Esophagus mucosa (tissue), 1 donor: ENCODE measurements at places on chromosomes 1 and 21.

DNA sequence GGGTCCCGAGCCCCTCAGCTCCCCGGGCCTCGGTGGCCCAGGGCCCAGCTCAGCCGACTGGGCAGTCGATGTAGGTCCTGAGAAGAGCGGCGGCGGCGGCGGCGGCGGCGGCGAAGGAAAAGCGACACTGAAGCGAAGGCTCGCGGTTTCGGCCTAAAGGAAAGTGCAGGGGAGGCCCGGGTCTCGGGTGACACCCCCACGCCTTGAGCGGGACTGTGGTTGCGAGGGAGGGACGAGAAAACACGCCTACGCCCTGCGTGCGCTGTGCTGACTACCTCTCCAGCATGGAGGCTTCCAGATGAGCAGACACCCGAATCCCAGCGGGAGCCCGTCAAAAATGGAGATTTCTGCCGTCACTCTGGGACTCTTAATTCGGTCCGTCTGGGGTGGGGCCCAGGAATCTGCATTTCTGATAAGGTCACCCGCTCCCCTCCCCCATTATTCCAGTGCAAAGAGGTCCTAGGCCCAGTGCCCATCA lies 31.2 kb downstream of the DNTTIP2 start:
- peak; percentile 47 for ATAC-seq

DNA sequence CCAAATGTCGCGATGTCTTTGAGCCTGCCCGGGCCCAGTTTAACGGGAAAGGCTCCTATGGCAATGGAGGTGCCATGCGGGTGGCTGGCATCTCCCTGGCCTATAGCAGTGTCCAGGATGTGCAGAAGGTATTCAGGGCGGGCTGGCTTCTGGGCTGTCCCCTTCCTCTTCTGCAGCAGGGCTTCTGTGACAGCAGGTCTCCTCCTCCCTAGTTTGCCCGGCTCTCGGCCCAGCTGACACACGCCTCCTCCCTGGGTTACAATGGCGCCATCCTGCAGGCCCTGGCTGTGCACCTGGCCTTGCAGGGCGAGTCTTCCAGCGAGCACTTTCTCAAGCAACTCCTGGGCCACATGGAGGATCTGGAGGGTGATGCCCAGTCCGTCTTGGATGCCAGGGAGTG lies 3.0 kb downstream of the ADPRS start:
- no peak for ATAC-seq

- ATAC-seq = peak; percentile 80
These were observed 8.5 kb upstream of the COL8A2 start for GRCh38 chr1:36133484-36133883.

DNA sequence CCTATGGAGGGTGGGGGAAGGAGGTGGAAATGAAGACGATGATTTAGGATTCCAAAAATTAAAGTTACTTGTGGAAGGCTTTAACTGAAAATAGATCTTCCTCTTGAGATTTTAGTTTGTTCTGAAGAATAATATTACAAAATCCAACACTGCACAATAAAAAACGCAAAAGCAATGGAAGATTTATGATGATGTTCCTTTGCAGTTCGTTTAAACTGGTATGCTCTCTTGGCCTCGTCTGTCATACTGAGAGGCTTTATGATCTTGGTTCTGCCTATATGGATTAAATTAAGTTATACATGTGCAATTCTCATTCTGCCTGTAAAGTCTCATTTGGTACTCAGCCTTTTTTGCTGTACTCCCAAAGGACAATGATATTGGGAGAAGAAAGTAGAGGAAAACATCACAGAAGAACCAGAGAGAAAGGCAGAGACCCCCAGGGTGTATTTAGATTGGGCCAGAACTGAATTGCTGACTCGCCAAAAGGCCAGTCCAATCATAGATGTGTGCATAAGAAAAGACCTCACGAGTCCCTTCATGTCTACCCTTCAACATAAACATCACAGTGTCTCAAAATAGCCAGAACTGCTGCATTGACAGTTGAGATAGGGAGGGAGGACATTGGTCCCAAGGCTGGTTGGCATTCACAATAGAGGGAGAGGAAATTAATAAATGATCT lies 188.6 kb downstream of the GREM2 start:
- ATAC-seq = no peak

- peak; percentile 59 for ATAC-seq
These were observed 351.0 kb upstream of the B3GALT2 start for GRCh38 chr1:193537266-193538002.

GRCh38 chr1:59730759-59731478 lies 83.8 kb upstream of the HOOK1 start:
- peak; percentile 76 for ATAC-seq

- no peak for ATAC-seq
These were observed 36.0 kb downstream of the SEC16B start for GRCh38 chr1:177933881-177934280.

- no peak for ATAC-seq
These were observed 47.2 kb upstream of the ZBTB40 start for GRCh38 chr1:22404486-22404885.

DNA sequence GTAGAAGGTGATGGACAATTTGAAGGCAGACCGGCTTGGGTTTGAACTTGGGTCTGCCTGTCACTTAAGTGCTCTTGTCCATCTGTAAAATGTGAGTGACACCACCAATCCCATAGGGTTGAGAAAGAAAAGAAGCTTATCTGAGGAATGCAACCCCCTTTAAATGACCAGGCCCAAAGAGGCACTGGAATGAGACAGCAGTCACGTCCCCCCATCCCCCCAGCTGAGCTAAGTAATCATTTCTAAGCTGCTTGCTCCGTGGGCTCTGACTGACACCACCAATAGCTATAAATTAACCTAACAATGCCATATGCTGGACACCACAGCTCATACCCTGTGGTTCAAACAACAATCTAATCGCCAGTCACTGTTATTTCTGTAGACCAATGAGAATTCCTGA lies 15.1 kb downstream of the LCA5L start:
- no peak for ATAC-seq

DNA sequence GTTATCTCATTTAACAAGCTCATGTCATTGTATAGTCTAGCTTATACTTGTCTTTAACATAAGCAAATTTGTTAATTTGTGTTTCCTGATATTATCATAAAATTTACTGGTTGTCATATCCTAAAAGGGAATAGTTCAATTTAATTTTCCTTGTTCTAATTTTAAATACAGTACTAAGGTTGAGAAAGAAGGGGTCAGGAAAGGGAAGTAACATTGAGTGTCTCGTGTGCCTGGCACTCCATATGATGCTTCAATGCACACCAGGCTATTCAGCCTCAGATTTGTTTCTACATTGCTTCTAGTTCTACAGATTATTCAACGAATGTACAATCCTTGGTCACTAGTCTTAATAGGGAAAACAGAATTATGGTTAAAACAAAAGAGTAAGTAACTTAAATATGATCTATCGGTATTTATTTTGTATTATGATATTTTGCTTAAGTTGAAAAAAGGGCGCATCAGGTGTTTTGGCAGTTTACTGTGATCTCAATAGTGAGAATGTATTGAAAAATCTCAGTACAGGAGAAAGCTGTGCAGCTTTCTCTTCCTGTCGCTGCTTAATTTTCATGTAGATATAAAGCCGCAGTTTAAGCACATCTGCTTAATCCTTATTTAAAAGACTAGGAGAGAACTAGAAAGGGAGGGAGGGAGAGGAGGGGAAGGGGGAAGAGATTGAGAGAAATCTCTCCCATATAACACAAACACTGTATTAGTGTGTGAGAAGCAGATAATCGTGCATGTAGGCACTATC lies 13.0 kb downstream of the PTPRC start:
- ATAC-seq = no peak

DNA sequence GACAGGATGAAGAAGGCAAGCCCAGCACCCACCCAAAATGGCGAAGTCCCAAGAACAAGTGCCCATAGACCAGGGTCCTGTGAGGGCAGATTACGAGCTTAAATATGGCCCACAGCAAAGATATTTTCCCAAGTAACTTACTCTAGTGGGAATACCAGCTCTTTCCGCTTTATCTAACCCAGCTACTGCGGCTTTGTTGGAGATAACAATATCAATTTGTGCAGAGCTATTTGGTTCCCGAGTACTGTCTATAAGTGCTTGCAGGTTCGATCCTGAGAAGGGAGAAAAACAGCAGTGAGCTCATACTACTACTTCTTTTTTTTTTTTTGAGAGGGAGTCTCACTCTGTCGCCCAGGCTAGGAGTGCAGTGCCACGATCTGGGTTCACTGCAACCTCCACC lies 14.3 kb upstream of the DNAJC28 start:
- ATAC-seq = no peak

DNA sequence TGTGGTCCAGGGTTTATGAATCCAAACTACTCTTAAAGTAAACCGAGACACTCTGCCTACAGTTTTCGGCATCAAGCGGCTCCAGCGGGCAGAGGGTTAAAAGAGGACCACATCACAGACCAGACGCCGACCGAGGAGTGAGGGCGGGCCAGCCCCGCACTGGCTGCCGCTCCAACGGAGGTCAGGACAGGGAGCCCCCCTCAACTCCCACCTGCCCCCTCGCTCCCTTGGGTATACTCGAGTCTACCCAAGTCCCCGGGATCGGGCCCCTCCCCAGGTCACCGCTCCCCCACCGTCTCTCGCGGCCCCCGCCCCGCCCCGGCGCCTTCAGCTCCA lies 312 bp downstream of the ARNT start:
- ATAC-seq = peak; percentile 54

GRCh38 chr1:71753746-71754145 lies 528.6 kb downstream of the NEGR1 start:
- ATAC-seq = no peak

- ATAC-seq = no peak
These were observed 8.3 kb downstream of the CFHR2 start for GRCh38 chr1:196951711-196952394.

- ATAC-seq = no peak
These were observed 19.5 kb downstream of the MAPKAPK2 start for GRCh38 chr1:206704226-206704625.

- no peak for ATAC-seq
These were observed 48.7 kb upstream of the COL18A1 start for GRCh38 chr21:45356251-45356650.

GRCh38 chr1:78536427-78536826 lies 45.7 kb downstream of the PTGFR start:
- ATAC-seq = no peak

- ATAC-seq = peak; percentile 35
These were observed 28.2 kb upstream of the RPF1 start for GRCh38 chr1:84450910-84451309.

- peak; percentile 72 for ATAC-seq
These were observed 41.0 kb downstream of the RXRG start for GRCh38 chr1:165403835-165404482.

GRCh38 chr1:184888505-184888904 lies 85.8 kb downstream of the NIBAN1 start:
- no peak for ATAC-seq

DNA sequence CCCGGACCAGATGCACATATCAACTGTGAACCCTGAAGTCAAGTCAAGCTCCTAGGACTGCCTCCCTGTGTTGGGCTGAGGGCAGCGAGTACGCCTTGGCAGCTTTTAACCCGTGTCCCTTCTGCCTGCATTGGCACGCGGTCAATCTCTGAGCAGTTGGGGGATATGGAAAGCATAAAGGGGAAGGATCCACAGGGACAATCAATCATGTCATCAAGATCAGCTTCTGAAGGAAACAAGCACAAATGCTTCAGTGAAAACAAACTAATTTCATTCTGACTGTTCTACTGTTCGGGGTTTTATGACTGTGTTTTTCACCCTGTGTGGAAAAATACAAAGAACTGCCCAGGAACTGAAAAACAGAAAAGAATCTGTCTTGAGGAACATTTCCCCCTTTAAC lies 106.2 kb downstream of the RUNX1 start:
- ATAC-seq = no peak

- ATAC-seq = peak; percentile 67
These were observed 108.1 kb downstream of the SLC44A5 start for GRCh38 chr1:75502776-75503175.

- no peak for ATAC-seq
These were observed 556.7 kb downstream of the DPYD start for GRCh38 chr1:97364086-97364485.

- ATAC-seq = no peak
These were observed 10.6 kb upstream of the GCLM start for GRCh38 chr1:93919780-93920179.

DNA sequence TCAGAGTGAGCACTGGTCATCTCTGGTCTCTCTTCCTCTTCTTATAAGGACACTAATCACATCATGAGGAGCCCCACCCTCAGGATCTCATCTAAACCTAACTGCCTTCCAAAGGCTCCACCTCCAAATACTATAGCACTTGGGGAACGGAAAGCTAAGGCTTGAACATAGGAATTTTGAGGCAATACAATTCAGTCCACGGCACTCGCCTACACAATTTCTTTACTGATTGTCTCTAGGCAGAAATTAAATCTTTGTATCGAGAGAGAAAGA lies 127.3 kb downstream of the RERE start:
- ATAC-seq = no peak

- no peak for ATAC-seq
These were observed 52.9 kb downstream of the OSBPL9 start for GRCh38 chr1:51669816-51670215.

DNA sequence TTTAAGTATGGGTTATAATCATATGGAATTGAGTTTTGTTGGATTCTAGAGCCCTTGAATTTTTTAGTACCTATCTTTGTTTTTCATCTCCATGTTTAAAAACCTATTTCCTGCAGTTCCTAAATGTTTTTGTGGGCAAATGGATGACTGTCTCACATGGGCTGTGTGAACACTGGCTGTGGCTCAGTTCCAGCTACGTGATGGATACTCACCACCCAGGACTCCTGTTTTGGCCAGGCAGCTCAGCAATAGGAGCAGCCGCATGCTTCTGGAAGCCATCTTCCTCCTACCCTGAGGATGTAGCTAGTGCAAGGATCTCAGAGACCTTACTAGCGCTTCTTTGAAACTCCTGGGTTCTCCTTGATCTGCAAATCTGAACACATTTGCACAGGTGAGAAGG lies 2.8 kb downstream of the REG4 start:
- no peak for ATAC-seq

DNA sequence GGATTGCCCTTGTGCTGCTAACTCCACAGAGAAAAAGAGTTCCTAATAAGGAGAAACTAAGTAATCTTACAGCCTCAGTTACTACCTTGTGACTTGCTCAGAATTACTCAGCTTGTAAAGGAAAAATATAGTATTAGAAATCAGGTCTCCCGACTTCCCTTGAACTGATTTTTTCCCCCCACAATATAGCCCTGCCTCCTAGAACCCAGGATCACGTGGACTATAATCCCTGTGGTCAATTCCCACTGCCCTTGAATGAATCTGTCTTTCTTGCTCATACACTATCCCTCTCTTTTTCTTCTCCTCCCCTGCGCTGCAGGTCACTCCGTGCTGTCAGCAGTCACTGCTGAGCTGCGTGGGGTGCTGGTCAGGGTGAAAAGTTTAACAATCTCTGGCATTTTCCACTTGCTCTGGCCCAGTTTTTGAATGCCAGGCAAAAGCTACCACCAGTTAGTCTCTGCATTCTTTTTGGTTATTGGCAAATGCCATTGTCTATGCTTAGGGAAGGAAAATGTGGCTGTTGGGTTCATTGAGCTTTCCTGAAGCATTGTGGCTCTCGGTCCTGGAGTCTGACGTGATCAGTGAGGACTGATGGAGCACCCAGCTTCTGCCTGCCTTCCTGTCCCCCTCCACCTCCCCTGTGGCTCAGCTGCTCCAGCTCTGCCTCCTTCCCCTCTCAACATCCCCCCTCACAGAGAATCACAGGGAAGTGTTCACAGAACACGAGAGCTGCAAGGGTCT lies 1.9 kb upstream of the MYOC start:
- no peak for ATAC-seq
